ENCODE measurements at places on chromosomes 5 and 9. TPM values are rescaled to one million over a fixed set of nuclear protein-coding genes. Genes with fewer than 3 reads are reported as not detected.

DNA sequence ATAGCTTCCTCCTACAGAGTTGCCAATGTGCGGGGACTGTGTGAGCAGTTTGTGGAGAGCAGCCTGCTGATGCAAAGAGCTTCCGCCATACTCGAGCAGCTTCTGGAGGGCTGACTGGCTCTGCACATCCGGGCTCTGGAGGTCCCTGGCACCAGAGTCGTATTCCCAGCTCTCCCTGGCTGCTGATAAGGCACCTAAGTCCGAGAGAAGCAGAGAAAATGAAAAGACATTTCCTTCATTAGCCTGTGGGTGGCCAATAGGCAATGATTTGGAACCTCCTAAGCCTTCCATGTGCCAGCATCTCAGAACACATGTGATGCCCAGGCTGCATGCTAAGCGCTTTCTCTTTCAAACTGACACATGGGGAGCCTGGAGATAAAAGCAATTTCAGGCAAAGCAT lies 94.3 kb downstream of the TSSK1B start:
- peaks cover 5% of the 10 kb centered on the region for H3K4me1 ChIP-seq
- H3K27ac ChIP-seq, result no peak overlapping the region
- no peak for DNase-seq
- no peaks in the 10 kb centered on the region for H3K27me3 ChIP-seq
- no peaks in the 10 kb centered on the region for H3K36me3 ChIP-seq

DNA sequence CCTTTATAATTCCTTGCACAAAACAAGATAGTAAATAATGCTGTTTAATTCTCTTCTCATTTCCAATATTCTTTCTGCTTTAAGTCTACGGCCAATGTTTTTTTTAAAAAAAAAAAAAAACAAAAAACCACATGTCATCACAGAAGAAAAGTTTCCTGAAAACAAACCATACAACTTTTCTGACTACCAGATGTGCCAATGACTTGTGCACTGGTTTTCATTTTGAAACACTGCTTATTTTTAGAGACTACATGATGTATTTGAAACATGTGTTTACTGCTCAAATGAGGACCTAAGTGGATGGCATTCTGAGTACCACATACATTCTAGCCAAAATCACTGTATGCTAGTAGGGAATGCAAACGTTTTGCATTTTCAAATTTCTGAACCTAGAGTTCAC lies 167.9 kb downstream of the GLIS3 start:
- no peaks in the 10 kb centered on the region for H3K27me3 ChIP-seq
- H3K4me1 ChIP-seq, result peaks cover 4% of the 10 kb centered on the region
- H3K36me3 ChIP-seq, result no peaks in the 10 kb centered on the region
- no peak overlapping the region for H3K4me3 ChIP-seq
- DNase-seq, result no peak
- H3K27ac ChIP-seq, result no peak overlapping the region

DNA sequence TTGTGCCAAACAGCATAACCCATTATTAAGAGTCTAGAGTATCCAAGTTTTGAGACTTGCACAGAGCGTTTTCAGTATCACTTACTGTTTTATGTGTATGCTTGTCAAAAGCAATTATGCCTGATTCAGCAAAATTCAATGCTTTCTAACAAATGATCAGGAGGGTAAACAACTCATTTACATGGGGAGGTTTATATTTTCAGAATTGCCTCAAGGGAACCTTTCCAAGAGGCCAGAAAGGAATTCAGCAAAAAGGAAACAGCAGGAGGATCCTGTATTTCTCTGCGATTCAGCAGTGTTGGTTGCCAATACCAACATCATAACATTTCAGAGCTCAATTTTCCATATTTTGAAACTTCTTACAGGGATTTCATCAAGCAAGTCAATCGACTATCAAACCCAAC lies 69.3 kb upstream of the DAB2 start:
- no peak for DNase-seq
- no peak overlapping the region for H3K4me3 ChIP-seq
- H3K27ac ChIP-seq, result no peak overlapping the region
- no peaks in the 10 kb centered on the region for H3K4me1 ChIP-seq

GRCh38 chr9:126384926-126385325 lies 58.3 kb downstream of the MVB12B start:
- H3K27ac ChIP-seq, result no peak overlapping the region
- H3K4me1 ChIP-seq, result peaks cover 14% of the 10 kb centered on the region
- no peaks in the 10 kb centered on the region for H3K27me3 ChIP-seq

DNA sequence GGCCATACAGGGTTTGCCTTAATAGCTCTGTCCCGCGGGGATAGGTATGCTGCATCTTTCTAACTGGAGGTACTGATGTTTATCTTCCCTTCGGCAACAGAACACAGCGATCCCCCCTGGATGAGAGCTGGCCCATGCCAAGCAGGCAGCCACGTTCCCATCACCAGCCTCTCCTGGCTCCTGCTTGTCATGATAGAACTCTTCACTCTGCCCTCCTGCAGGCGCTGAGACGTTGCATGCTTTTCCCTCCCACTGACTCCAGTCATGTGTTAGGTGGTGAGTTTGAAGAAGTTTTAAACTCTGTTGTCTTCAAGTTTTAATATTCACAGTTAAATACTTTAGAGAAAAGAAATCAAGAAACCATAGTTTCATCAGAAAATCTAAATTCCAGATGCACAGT lies 60.0 kb downstream of the MED27 start:
- H3K4me1 ChIP-seq, result peaks cover 21% of the 10 kb centered on the region
- H3K27ac ChIP-seq, result no peak overlapping the region
- no peaks in the 10 kb centered on the region for H3K36me3 ChIP-seq
- H3K4me3 ChIP-seq, result no peak overlapping the region
- DNase-seq, result no peak

The ZNF658 gene
- total RNA-seq, result 8.0 TPM

The CDH12 gene
- total RNA-seq, result not detected

- DNase-seq, result no peak
- H3K27me3 ChIP-seq, result no peaks in the 10 kb centered on the region
- peak overlapping the region; percentile 46 for H3K27ac ChIP-seq
- peaks cover 19% of the 10 kb centered on the region for H3K4me1 ChIP-seq
- no peaks in the 10 kb centered on the region for H3K36me3 ChIP-seq
- no peak overlapping the region for H3K4me3 ChIP-seq
Measured at GRCh38 chr5:61823065-61823464, 482.9 kb upstream of the KIF2A start.

GRCh38 chr9:95808011-95808410 lies 67.5 kb upstream of the ERCC6L2 start:
- DNase-seq, result no peak
- H3K4me3 ChIP-seq, result no peak overlapping the region
- peaks cover 6% of the 10 kb centered on the region for H3K4me1 ChIP-seq
- H3K27me3 ChIP-seq, result no peaks in the 10 kb centered on the region
- H3K36me3 ChIP-seq, result peaks cover 10% of the 10 kb centered on the region

The ZNF474 gene
- 0.47 TPM for total RNA-seq

DNA sequence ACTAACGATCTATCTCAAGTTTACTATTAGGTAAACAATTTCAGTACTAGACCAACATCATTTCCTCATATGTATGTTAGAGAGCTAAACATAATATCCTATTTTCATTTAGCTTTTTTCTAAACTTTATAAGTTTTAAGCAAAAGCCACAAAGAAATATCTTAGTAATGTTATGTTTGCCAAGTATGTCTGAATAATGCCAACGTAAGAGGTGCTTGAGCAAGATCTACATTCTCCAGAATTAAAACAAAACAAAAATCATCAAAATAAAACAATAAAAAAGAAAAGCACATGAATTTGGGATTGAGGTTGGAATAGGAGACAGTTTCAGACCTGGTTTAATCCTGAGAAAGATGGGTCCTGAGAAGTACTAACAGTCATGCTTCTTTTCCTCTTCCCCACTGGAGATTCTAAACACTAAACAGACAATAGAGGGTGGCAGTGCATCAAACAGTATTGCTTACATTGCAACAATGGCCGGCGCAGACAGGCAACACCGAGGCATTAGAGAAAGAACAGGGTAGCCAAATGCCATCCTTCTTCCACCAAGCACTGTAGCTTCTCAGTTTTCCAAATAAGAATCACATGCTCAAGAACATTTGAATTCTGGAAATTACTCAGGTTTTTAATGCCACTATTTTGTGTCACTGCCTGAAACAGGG lies 33.6 kb downstream of the CSNK1A1 start:
- H3K27ac ChIP-seq, result peak overlapping the region; percentile 10
- no peak overlapping the region for H3K4me3 ChIP-seq
- DNase-seq, result no peak
- H3K27me3 ChIP-seq, result no peaks in the 10 kb centered on the region

GRCh38 chr9:73125651-73126050 lies 26.0 kb upstream of the ANXA1 start:
- no peaks in the 10 kb centered on the region for H3K27me3 ChIP-seq
- peaks cover 5% of the 10 kb centered on the region for H3K4me1 ChIP-seq
- H3K4me3 ChIP-seq, result no peak overlapping the region
- no peak for DNase-seq
- no peaks in the 10 kb centered on the region for H3K36me3 ChIP-seq
- no peak overlapping the region for H3K27ac ChIP-seq

The EQTN gene
- total RNA-seq, result 0.39 TPM

- peaks cover 18% of the 10 kb centered on the region for H3K27me3 ChIP-seq
- H3K36me3 ChIP-seq, result no peaks in the 10 kb centered on the region
- H3K4me1 ChIP-seq, result peaks cover 25% of the 10 kb centered on the region
- H3K27ac ChIP-seq, result no peak overlapping the region
- no peak for DNase-seq
Measured at GRCh38 chr5:170262061-170263045, 29.6 kb downstream of the C5orf58 start.

- H3K27me3 ChIP-seq, result no peaks in the 10 kb centered on the region
- DNase-seq, result no peak
- peaks cover 2% of the 10 kb centered on the region for H3K36me3 ChIP-seq
- H3K4me3 ChIP-seq, result no peak overlapping the region
- no peaks in the 10 kb centered on the region for H3K4me1 ChIP-seq
Measured at GRCh38 chr5:136906545-136906944, 541.2 kb upstream of the TRPC7 start.

DNA sequence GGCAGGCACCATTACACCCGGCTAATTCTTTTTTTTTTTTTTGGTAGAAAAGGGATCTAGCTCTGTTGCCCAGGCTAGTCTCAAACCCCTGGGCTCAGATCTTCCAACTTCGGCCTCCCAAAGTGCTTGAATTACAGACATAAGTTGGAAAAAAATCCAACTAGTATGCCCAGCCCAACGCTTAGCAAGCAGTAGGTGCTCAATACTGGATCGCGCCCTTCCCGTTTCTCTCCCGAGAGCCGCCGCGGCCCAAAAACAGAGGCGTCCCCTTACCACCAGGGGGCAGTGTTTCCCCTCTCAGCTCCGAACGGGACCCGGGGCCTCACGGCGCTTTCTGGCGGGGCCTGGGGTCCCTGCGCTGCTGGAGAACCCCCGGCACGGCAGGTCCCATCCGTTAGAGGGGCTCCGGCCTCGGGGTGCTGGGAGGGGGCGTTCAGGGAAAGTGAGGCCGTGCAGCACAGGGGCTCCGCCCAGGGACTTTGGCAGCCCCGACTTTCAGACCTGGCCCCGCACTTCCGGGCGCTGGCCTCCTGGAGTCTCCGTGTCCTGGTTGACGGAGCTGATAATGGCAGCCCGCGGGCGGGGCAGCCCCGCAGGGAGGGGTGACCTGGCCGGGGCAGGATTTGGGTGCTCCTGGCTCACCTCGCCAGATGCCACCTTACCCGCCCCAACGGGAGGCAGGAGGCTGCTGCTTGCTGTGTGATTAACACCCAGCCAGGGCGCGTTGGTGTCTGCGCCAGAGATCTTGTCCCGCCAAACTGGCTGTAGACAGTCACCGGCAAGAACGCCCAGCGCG lies 15.2 kb downstream of the PTGES start:
- peak overlapping the region; percentile 71 for H3K27ac ChIP-seq
- H3K4me3 ChIP-seq, result peak overlapping the region; percentile 54
- no peaks in the 10 kb centered on the region for H3K36me3 ChIP-seq
- H3K4me1 ChIP-seq, result peaks cover 6% of the 10 kb centered on the region

GRCh38 chr5:42057254-42057690 lies 132.2 kb downstream of the FBXO4 start:
- no peaks in the 10 kb centered on the region for H3K36me3 ChIP-seq
- H3K4me1 ChIP-seq, result peaks cover 6% of the 10 kb centered on the region
- H3K27me3 ChIP-seq, result no peaks in the 10 kb centered on the region
- peak; percentile 42 for DNase-seq
- no peak overlapping the region for H3K4me3 ChIP-seq
